ENCODE measurements at places on chromosomes 6 and 20. TPM values are rescaled to one million over a fixed set of nuclear protein-coding genes. Genes with fewer than 3 reads are reported as not detected.

Gene BTBD3
- 32.9 TPM for total RNA-seq

Gene EPPIN
- total RNA-seq = not detected

Gene AVP
- 81.3 TPM for total RNA-seq

Gene CLPSL2
- not detected for total RNA-seq

Gene ZNF133
- total RNA-seq = 12.7 TPM

Gene SYNCRIP
- 26.4 TPM for total RNA-seq

Gene GNAS
- total RNA-seq = 940 TPM

Gene PPIL1
- 17.8 TPM for total RNA-seq

Gene PLA2G7
- not detected for total RNA-seq

Measured in hematopoietic multipotent progenitor cell (in vitro differentiated cells).